ENCODE measurements at places on chromosomes 7 and 10.

GRCh38 chr7:79880312-79880711 is 254.3 kb upstream of the GNAI1 start:
- DNase-seq: no peak

- no peak for DNase-seq
These were observed 228.7 kb upstream of the KLF6 start for GRCh38 chr10:4013651-4014121.

DNA sequence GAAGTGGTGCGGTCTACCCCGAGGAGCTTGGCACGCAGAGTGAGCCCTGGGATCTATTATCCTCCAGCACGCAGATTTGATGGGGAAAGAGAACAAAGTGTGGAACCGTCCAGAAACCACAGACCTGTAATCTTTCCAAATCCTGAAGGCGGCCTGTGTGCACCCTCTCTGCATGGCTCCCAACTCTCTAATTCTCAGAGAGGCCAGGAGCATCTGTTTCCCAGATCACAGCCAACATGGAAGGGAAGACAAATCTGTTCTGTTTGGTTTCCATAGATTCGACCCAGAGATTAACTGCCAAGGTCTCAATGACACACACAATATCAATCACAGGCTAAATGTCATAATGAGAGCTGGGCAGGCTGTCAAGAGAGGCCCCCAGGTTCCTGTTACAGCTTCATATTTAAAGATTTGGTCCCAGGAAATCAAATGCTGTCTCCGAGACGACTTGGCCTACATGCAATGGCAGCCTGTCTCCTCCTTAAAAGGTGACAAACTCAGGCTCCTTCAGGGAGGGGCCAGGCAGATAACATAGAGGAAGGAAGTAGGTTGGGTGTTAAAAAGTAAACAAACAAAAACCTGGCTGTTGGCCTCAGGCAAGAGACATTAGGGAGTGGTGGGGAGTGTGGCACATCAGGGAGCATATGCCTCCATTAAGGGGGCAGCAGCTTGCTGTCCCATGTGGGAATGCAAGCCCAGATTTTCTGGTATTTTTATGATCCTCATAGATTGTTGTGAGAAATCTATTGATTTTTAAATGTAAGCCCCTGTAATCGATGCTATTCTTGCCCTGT is 48.8 kb upstream of the SAMD8 start:
- DNase-seq: no peak

DNA sequence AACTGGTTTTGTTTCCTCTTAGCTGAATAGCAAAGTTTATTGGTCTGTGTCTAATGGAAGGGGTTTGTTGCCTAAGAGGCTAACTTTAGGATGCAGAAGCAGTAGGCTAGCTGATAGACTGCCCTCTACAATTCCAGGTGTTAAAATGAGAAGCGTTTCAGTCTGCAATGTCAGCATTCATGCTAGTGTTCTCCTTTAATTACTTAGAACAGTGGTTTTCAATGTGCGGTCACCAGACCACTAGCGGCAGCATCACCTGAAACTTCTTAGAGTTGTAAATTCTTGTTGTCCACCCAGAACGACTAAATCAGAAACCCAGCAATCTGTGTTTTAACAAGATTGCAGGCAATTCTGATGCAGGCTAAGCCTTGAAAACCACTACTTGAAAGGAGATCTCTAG is 392.9 kb downstream of the IPMK start:
- DNase-seq: no peak

DNA sequence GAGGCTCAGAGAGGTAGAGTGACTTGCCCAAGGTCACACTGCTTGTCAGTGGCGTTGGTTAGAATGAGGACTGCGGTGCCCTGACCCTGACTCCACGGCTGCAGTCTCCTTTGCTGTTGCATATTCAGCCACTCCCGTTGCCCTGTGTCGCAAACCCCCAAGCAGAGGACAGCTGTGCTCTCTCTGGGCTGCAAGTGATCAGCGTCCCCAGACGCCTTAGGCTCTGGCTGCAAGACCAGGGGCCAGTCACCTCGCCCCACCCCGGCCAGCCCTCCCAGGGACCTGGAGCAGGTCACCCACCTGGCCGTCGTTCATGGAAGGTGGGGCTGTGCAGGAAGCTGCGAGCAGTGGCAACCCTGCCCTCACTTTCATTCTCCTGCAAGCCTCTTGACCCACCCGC is 51.7 kb upstream of the NANOS1 start:
- no peak for DNase-seq

DNA sequence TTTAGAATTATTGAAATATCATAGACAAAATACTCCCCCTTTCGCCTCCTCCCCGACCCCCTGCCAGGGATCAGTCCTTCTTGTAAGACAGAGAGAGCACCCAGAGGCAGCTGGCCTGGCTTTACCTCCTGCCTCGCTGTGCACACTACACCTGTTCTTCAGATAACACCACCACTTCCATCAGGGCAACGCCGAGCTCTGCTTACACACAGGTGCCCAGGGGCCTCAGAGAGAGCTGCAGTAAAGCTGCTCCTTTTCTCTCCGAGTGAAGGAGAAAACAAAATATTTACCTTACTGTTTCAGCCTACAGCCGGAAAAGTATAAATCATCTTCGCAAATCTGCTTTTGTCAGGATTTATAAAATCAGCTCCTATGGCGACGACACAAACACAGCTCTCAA is 80.7 kb downstream of the HIPK2 start:
- DNase-seq: no peak

DNA sequence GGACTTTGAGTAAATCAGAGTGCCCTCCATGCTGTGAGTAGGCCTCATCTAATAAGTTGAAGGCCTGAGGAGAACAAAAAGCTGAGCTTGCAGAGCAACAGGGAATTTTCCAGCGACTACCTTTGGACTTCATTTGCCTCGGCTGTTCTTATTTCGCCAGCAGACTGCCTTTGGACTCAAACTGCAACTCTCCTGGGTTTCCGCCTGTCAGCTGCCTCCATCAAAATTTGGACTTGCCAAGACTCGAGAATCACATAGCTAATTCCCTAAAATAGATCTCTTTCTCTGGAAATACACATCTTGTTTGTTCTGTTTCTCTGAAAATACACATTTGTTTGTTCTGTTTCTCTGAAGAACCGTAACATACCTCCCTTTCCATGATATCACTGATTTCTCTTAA is 93.8 kb downstream of the ITGB8 start:
- DNase-seq: no peak

GRCh38 chr7:47715631-47716068 is 133.7 kb upstream of the TNS3 start:
- no peak for DNase-seq

- DNase-seq: no peak
These were observed 155.0 kb downstream of the SKAP2 start for GRCh38 chr7:26709210-26709990.

- DNase-seq: no peak
These were observed 455.3 kb downstream of the REEP3 start for GRCh38 chr10:63976538-63976937.

DNA sequence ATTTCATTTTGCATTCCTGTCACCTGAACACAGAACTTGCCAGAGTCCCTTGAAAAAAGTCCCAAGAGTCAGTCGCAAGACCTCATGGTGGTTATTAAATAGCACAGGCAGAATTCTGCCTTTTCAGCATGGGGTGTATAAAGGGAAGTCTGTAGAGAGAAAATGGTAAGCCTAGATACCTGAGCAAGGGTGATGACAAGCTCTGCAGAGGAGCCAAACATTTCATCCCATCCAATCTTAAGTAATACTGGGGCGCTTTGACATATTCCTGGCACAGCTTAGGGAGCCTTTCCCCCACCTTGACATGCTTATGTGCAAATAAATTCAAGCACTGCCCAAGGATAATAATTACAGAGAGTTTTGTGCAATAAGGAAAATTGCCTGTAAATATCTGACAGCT is 213.0 kb downstream of the INHBA start:
- no peak for DNase-seq

DNA sequence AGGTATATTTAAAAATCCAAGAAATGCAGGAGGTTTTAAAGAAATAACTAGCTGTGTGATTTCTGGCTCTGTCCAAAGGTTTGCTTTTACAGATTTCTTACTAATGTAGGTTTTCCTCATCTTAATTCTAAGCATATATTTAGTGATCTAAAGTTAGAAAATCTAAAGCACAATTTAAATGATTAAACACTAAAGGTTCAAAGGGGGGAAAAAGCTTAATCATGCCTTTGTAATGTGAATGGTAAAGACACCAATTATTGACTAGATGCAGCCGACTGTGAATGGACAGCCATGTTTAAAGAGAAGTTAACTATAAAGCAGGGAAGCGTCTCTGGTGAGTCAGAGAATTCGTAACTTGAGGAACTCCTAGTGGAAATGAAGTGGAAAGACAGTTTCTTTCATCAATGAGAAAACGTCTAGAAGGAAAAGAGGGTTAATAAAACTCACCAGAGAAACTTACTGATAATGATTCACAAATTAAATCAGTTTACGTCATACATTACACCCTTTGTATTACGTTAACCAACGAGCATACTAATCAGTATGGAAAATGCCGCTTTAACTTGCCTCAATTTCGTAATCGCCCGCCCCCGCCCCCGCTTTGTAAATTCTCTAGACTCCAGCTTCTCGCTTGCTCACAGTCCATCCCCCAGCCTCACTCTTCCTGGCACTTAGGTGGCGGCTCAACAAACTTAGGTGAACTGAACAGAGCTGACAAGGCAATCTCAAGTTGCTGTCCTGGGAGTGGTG is 1.1 kb upstream of the HBP1 start:
- no peak for DNase-seq

DNA sequence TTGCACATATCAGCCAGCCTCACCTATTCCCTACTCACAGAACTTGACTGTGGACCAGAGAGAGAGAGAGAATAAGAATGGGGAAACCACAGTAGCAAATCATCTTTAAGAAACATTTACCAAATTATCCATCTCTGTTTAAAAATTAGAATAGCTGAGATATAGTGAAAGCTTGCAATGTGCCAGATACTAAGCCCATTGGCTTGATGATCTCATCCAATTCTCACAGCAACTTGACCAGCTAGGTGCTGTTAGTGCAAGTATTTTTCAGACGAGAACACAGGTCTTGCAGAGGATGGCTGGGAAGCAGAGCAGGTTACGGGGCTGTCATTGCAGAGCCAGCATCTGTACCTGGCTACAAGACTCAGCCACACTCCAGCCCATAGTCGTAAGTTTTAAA is 50.9 kb downstream of the KLF6 start:
- DNase-seq: no peak

DNA sequence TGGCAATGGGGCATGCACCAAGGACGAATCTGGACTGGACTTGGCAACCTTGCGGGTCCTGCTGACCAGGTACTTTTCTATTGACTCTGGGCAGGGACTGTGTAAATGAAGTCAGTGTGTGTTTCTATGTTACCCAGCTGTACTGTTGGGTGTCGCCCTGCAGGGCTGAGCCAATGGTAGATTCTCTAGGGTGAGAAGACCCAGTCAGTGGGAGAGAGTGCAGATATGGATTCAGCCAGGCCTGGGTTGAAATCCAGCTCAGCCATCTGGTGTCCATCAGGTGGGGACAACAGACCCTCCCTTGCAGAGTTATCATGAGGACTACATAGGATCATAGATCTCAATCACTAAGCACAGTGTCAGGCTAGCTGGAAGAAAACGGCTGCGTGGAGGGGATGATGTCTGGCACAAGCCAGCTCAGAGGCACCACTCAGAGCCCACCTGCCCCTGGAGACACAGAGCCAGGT is 4.9 kb upstream of the PPIF start:
- DNase-seq: no peak

GRCh38 chr7:85156661-85157208 is 30.1 kb downstream of the SEMA3D start:
- no peak for DNase-seq

- peak; percentile 67 for DNase-seq
These were observed 68.1 kb upstream of the CDK6 start for GRCh38 chr7:92904244-92905131.

- DNase-seq: no peak
These were observed 205.5 kb upstream of the CDC14C start for GRCh38 chr7:48718731-48719378.

DNA sequence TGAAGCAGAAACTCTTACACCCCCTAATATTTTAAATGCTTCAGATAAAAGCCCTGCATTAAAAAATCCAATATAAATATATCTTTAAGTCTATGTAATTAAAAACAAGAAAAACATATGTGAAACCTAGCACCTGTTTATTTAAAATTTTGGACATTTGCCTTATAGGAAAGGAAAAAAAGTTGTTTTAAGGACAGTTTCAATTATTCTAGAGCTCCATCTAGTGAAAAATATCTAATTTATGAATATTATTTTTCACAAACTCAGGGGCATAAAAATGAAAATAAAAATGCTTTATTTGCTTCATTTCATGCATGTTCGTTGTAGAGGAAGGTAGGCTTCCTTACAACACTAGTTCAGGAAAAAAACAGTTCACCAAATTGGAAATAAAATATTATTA is 26.1 kb downstream of the ENKUR start:
- no peak for DNase-seq

DNA sequence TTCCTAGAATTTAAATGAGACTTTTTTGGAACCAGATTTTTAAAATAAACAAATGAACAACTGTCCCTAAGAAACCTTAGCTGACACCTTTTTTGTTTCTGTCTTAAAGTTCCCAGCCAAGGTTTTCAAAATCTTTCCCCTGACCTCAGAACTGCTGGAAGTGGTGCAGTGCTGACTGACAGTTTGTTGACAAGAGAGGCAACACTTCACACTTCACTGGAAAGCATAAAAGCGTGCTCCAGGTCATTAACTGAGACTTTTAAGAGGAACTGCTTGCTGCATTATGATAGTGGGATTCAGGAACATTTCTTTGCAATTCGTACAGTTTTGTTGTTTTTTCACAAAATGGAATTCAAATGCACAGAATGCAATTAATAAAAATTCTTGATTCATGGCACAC is 36.2 kb downstream of the SYPL1 start:
- DNase-seq: no peak

DNA sequence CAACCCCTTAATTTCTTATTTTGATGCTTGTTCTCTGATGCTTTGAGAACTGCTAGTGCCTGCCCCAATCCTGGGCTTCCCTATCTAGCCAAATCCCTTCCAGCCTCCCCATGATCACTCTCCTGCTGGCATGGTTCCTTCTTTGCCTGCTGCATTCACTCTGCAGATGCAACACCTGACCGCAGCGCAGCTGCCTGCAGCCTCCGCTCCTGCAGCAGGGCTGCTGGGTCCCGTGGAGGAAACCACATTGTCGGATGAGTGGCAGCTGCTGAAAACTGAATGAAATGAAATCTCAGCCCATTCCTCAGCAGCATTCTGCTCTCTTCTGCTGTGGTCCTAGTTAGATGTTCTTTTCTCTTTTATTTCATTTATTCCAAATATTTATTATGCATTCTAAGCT is 320.3 kb downstream of the CCDC3 start:
- DNase-seq: no peak

Measured in stimulated activated CD8-positive, alpha-beta memory T cell treated with anti-CD3 and anti-CD28 coated beads, Interleukin-2, amount 100 ng/mL, for 1 hour (primary cell).